ENCODE measurements at places on chromosomes 12 and 14. TPM values are rescaled to one million over a fixed set of nuclear protein-coding genes. Genes with fewer than 3 reads are reported as not detected.
A peak's percentile ranks its signal among the peaks of the same experiment; 100 is the strongest.

GRCh38 chr14:68458840-68459469, 333.9 kb downstream of the ZFP36L1 start:
- H3K27ac ChIP-seq: peak overlapping the region; percentile 80
- no peaks in the 10 kb centered on the region for H3K36me3 ChIP-seq
- no peaks in the 10 kb centered on the region for H3K27me3 ChIP-seq

The HAL gene
- total RNA-seq: not detected

- H3K27ac ChIP-seq: no peak overlapping the region
- H3K4me1 ChIP-seq: no peaks in the 10 kb centered on the region
Measured at GRCh38 chr14:81384900-81385299, 15.2 kb downstream of the STON2 start.

- H3K27me3 ChIP-seq: no peaks in the 10 kb centered on the region
- H3K4me1 ChIP-seq: no peaks in the 10 kb centered on the region
- no peak overlapping the region for H3K4me3 ChIP-seq
- H3K27ac ChIP-seq: no peak overlapping the region
- H3K36me3 ChIP-seq: no peaks in the 10 kb centered on the region
Measured at GRCh38 chr12:13835652-13836051, 145.8 kb downstream of the GRIN2B start.

GRCh38 chr14:50544911-50545310, 12.5 kb upstream of the MAP4K5 start:
- H3K27me3 ChIP-seq: no peaks in the 10 kb centered on the region
- H3K36me3 ChIP-seq: no peaks in the 10 kb centered on the region
- H3K27ac ChIP-seq: no peak overlapping the region
- no peak overlapping the region for H3K4me3 ChIP-seq
- no peak for DNase-seq
- no peaks in the 10 kb centered on the region for H3K4me1 ChIP-seq

The RNF34 gene
- total RNA-seq: 55.8 TPM

- no peak overlapping the region for H3K4me3 ChIP-seq
- DNase-seq: no peak
- no peaks in the 10 kb centered on the region for H3K27me3 ChIP-seq
- no peak overlapping the region for H3K27ac ChIP-seq
Measured at GRCh38 chr12:41536813-41537490, 348.8 kb downstream of the PDZRN4 start.

DNA sequence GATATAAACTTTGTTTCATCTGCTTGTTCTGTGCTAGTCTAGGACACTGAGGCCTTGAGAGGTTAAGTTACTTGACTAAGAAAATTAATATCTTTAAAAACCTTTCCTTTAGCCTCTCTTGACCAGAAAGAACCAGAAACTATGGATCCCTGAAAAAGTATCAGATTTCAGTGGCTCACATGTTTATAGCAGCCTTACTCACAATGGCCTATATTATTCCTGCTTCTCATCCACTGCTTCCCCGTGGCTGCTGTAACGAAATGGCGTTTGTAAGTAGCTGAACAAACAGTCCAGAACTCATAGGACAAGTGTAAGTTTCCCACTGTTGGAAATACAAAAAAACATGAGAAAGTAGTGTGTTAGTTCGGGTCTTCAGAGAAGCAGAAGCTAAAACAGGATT, 3.2 kb upstream of the PYGL start:
- no peaks in the 10 kb centered on the region for H3K36me3 ChIP-seq
- H3K4me1 ChIP-seq: peaks cover 14% of the 10 kb centered on the region
- no peaks in the 10 kb centered on the region for H3K27me3 ChIP-seq
- no peak overlapping the region for H3K4me3 ChIP-seq
- no peak for DNase-seq
- H3K27ac ChIP-seq: no peak overlapping the region

All from thoracic aorta (tissue), 2 donors.